ENCODE measurements at places on chromosomes 5 and 9.

GRCh38 chr5:2983583-2984300 is 232.3 kb upstream of the IRX2 start:
- DNase-seq, result no peak

DNA sequence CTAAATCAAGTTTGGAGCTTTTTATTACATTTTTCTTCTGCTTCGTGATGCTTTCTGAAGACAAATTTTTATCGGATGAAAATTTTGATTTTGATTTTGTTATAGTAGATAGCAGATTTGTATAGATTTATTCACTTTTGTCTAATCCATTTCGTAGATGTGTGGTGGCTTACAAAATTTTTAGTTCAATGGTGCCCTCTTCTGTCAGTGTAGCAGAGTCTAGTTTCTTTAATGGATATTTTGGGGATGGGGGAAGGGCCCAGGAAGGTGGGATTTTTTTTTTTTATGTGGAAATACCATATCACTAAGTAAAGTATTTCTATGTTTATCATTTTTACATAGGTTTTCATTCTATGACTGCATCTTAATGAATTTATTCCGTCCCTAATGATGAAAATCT is 259.9 kb upstream of the TARS1 start:
- no peak for DNase-seq

- no peak for DNase-seq
These were observed 46.9 kb upstream of the FREM1 start for GRCh38 chr9:14957109-14957508.

DNA sequence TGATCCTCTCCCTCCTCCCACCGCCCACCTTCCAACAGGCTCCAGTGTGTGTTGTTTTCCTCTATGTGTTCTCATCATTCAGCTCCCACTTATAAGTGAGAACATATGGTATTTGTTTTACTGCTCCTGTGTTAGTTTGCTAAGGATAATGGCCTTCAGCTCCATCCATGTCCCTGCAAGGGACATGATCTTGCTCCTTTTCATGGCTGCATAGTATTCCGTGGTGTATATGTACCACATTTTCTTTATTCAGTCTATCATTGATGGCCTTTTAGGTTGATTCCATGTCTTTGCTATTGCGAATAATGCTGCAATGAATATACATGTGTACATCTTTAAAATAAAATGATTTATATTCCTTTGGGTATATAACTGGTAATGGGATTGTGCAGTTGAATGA is 80.2 kb upstream of the C5orf63 start:
- DNase-seq, result no peak

DNA sequence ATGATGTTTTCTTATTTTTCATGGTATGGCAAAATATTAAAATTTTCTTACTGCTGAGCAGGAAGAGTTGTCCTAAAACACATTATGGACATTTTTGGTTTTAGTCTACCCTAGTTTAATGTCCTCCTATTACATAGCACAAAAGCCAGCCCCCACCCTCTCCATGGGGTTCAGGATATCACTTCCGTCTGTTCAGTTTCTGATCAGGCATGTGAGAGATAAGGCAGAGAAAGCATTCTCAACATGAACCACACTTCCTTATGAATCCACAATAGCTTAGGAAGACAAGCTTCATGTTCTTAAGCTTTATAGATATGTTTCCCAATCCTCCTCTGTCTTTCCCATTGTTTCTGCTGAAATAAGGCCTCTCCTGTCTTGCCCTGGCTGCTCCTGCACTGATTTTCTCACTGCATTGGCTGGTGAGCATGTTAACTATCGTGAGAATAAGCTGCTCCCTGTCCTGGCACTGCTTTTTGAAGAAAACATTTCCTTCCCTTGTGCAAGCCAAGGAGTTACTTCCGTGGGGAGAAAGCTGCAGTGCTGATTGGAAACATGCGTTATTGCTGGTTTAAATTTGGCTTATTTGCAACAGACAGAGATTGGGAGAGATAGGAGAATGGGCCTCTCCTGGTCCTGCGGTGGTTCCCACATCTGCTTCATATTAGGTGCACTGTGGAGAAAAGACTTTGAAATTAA is 260.3 kb upstream of the RPS23 start:
- DNase-seq, result no peak

GRCh38 chr5:90682278-90682677 is 123.7 kb downstream of the ADGRV1 start:
- no peak for DNase-seq

DNA sequence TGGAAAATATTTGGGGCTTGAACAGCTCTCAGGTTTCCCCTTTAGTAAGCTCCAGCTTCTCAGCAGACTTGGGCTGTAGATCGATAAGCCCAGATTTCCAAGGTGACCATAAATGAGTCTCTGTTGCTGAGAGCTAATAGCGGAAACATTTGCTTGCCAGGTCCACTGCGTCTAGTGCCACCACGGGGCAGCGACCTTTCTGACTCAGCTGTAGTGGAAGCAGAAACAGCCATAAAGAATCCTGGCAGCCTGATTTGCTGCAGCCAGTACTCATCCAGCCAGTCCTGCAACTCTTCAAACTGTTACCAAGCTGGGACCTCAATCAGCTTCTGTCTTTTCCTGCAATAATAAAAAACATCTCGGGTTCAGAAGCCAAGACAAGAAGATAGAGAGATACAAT is 241.7 kb downstream of the DOCK8 start:
- DNase-seq, result no peak

GRCh38 chr9:116087246-116087645 is 66.3 kb upstream of the PAPPA start:
- DNase-seq, result no peak

- no peak for DNase-seq
These were observed 68.5 kb downstream of the TEX10 start for GRCh38 chr9:100284247-100284646.

DNA sequence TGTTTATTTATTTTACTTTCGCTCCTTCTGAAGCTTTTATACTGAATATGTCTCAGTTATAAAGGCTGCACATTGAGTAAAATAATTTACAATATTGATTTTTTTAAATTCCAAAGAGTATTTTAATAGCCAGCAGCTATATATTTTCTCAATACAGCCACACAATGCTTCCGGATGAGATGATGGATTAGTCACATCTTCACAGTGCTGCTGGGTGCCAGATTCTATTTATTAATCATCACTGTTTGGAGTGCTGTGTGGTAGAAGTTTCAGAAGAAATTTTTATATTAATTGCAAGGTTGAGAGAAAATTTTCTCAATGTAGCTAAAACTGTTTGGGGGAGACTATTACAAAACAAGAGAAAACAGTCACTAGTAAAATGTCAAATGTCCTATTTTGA is 989.8 kb downstream of the TLE4 start:
- no peak for DNase-seq

GRCh38 chr5:88281322-88281721 is 12.7 kb upstream of the TMEM161B start:
- DNase-seq, result no peak

DNA sequence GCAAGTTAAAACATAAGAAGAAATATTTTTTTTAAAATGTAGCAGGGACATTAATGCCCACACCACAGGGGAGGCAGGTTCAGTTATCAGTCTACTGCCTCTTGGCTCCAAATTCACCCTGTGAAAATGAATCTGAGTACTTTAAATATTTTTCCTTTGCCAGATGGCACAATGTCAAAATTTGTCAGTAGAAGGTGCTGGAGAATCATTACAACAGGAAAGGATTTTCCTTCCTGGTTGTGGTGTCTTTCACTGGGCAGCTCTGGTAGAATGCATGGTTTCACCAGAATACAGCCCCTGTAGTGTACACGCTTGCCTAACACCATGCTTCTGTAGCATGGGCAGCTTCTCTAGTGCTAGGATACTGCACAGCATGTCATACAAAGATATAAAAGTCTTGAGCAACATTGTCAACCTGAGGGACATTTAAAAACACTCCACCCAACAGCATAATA is 9.7 kb upstream of the SREK1 start:
- no peak for DNase-seq

- no peak for DNase-seq
These were observed 9.6 kb upstream of the TOR4A start for GRCh38 chr9:137267933-137268355.

- DNase-seq, result no peak
These were observed 50.2 kb upstream of the ACTBL2 start for GRCh38 chr5:57532513-57533497.

- DNase-seq, result no peak
These were observed 2.8 kb downstream of the MEF2C start for GRCh38 chr5:88880201-88880600.

GRCh38 chr5:107373549-107374263 is 297.0 kb downstream of the EFNA5 start:
- DNase-seq, result no peak

- DNase-seq, result no peak
These were observed 968 bp upstream of the KDM3B start for GRCh38 chr5:138351517-138351916.

GRCh38 chr5:80967500-80968181 is 7.5 kb downstream of the RASGRF2 start:
- no peak for DNase-seq

- DNase-seq, result no peak
These were observed 43.5 kb downstream of the MOCS2 start for GRCh38 chr5:53066088-53066487.

DNA sequence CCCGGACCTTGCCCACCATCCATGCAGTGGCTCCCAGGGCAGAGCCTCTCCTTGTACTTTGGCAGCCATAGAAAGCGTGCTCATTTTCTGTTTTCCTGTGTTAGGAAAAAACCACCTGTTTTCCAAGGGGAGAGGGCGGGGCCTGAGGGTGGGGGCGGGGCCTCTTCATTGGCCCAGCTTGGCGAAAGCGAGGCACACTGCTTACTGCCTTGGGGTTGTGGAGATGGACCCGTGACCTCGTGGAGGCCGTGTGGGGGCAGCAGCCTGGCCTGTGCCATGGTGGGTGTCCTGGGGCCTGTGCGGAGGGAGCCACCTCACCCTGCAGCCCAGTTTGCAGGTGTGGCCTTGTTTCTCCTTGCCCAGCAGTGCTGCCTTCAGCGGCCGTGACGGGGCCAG is 4.4 kb upstream of the TOR4A start:
- DNase-seq, result no peak

All from stimulated activated CD8-positive, alpha-beta memory T cell treated with anti-CD3 and anti-CD28 coated beads, Interleukin-4, amount 100 ng/mL, for 1 hour (primary cell).